ENCODE measurements at places on chromosomes 4 and X.

DNA sequence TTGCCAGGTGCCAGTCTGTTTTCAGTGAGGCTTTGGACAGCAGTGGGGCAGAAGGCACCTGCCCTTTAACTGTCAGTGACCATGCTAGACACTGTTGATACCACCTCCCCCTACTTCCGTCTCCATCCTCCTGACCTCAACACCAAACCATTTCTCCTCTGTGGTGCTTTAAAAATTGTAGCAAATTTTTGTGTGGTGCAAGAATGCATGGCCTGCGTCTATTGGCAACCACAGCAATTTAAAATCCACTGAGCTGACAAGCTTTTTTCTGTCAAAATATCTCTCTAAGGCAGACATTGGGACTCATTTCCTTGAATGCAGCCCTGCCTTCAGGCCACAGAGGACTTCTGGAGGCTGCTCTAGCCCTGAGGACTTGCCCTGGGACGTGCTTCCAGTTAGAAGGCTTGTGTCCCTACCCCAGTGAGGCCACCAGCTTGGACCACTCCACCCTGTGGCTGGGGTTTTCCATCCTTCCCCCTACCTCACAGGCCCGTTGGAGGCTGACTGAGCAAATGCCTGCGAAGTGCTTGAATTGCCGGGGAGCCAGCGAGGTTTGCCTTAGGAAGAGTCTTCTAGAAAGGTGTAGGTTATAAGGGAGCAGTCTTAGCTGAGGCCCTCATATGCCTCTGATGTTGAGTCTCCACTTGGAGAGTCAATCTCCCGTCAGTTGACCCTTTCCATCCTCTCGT is 6.9 kb downstream of the PRRG3 start:
- no peak for DNase-seq

- DNase-seq: no peak
Observed at GRCh38 chr4:182897601-182898478, 19.3 kb downstream of the DCTD start.

DNA sequence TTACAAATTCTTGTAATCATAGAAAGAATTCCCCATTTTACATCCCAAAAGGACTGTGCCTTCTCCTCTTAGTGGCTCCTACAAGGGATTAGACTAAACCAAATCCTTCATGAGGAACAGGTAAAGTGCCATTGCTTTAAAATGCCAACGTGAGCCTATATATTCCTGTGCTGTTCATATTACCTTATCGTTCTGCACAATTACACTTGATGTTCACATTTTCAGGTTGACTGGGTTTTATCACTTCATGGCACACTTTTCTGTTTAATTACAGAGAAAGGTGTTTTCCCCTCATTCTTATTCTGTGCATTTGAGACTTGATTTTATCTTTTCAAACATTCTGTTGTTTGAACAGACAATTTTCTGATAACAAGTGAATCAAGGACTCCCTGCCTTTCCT is 645.6 kb upstream of the FTHL17 start:
- no peak for DNase-seq

GRCh38 chr4:1192091-1192492 is 19.7 kb upstream of the SPON2 start:
- DNase-seq: no peak

DNA sequence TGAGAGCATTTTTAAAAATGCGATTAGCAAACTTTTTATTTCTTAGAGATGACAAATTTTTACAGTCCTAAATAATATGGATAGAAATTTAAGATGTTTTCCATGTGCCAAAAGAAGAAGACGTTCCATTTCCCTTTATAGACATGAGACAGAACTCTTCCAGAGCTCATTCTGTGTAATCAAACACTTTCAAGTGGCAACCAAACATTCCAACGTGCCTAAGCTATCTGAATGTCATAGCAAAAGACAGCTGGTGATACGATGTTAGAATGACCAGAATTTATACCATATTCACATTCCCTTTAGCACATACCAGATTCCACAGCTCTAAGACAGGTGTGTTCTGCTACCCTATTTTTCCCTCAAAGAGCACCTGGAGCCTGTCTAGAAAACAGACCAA is 133.2 kb downstream of the ENOX2 start:
- DNase-seq: no peak
